ENCODE measurements at places on chromosomes 5 and 9. TPM values are rescaled to one million over a fixed set of nuclear protein-coding genes. Genes with fewer than 3 reads are reported as not detected.

DNA sequence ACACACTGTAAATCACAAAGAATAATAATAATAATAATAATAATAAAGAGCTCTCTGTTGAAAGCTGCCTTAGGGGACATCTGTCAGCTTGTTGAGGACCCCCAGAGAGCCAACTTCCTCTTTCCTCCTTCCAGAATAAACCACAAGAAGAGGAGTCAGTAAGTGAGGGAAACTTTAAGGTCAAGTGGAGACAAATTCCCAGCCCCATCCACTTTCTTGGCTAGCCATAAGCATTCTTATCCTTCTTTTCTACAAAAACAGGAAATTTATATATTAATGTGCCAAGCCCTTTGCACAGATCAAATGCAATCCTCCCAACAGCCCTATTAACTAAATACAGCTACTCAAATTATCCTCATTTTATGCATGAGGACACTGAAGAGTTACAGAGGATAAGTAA, 9.4 kb upstream of the C5orf58 start:
- no peak for DNase-seq

- DNase-seq, result no peak
Measured at GRCh38 chr9:127694890-127695720, 11.7 kb upstream of the CFAP157 start.

DNA sequence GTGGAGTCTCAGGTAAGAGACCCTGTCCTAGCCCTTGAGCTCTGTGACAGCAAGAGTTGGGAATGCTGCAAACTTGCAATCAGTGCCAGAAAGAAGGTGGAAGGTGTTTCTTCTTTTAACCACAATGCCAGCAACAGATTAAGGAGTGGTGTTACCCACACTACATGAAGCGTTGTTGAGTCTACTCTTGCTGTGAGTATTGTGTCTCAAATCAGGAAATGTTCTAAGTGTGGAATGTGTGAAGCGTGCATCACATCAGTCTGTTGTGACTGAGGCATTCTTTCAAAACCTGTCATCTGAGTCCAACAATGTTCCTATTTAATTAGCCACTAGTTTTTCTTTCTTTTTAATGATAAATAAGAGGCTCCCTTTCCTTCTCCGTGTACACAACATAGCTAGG, 2.9 kb upstream of the LURAP1L start:
- DNase-seq, result no peak

DNA sequence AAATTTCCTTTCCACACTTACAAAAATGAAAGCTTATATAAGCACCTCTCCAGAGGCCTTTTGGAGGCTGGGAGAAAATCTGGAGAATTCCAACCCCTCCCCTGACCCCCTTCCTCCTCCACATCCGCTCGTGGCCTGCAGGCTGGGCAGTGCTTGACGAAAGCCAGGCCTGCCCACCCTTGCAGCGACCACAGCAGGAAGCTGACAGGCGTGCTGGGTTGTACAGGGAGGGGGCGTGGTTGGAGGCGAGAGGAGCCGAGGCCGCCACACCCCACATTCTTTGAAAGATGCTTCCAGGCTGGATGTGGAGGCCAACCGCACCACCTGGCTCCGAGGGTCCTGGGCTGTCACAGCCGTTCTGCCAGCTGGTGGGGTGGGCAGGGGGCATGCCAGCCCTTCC, 47.8 kb upstream of the IER5L start:
- DNase-seq, result peak; percentile 87

GRCh38 chr5:39121315-39121714, 47.1 kb upstream of the RICTOR start:
- DNase-seq, result no peak

GRCh38 chr5:164326219-164326618, 820.8 kb downstream of the MAT2B start:
- DNase-seq, result no peak

GRCh38 chr5:78367318-78367991, 7.0 kb downstream of the SCAMP1 start:
- no peak for DNase-seq

The LCP2 gene
- polyA plus RNA-seq, result 3.1 TPM

- no peak for DNase-seq
Measured at GRCh38 chr5:135439231-135440205, 7.6 kb downstream of the DCANP1 start.

The SPARC gene
- 924 TPM for polyA plus RNA-seq

The PCDHA9 gene
- not detected for polyA plus RNA-seq

GRCh38 chr9:137672907-137673791, 54.3 kb downstream of the EHMT1 start:
- DNase-seq, result no peak

DNA sequence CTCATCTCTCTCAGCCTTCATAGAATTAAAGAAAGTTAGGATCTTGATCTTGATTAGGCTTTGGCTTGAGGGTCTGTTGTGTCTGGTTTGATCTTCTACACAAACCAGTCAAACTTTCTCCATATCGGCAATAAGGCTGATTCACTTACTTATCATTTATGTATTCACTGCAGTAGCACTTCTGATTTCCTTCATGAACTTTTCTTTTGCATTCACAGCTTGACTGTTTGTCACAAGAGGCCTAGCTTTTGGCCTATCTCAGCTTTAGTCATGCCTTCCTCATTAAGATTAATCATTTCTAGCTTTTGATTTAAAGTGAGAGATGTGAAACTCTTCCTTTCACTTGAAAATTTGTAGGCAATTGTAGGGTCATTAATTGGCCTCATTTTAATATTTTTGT, 62.8 kb downstream of the SH3RF2 start:
- DNase-seq, result no peak

GRCh38 chr9:21965401-21965951, 28.7 kb downstream of the CDKN2A start:
- DNase-seq, result no peak

DNA sequence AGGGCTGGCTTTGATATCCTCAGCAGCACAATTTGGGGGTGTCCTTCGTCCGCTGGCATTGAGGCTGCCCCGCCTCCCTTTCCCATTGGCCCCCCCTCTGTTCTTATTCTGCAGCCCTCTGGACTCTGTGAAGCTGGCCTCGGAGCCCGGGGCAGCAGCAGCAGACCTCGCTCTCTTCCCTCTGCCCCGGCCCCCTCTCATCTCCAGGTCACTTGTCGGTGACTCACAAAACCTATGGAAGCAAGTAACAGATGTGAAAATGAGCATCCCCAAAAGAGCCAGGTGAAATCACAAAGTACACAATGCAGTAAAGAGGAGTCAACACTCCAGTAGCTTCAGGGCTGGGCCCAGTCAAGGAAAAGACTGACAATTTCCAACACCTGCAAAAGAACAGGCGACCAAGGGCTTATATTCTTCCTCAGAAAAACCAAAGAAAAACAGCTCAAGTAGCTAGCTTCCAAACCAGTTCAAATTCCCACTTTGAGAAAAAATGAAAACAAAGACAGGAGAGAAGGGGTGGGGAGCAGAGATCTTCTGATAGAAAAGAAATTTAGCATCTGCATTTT, 97.5 kb downstream of the ZNF608 start:
- DNase-seq, result no peak

DNA sequence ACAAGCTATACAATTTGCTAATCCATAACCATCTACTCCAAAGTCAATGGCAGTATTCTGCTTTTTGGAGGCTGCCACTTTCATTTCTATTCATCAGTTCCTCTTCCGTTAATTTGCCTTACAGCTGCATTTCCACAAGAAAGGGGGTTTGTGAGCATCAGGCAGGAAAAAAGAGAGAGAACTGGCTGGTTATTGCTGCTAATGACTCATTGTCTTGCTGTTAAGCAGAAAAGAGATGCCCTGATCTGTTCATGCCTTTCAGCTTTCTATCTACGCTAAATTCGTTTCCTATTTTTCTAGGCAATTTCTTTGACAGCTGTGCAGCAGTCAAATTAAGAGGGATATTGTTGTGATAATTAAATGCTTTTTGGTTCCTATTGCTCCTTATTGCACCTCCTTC, 65.9 kb upstream of the GNAQ start:
- DNase-seq, result no peak

The SLC6A19 gene
- polyA plus RNA-seq, result not detected

GRCh38 chr9:976943-977837, 735 bp downstream of the DMRT3 start:
- no peak for DNase-seq

- DNase-seq, result no peak
Measured at GRCh38 chr9:36791222-36791950, 218.7 kb downstream of the MELK start.

DNA sequence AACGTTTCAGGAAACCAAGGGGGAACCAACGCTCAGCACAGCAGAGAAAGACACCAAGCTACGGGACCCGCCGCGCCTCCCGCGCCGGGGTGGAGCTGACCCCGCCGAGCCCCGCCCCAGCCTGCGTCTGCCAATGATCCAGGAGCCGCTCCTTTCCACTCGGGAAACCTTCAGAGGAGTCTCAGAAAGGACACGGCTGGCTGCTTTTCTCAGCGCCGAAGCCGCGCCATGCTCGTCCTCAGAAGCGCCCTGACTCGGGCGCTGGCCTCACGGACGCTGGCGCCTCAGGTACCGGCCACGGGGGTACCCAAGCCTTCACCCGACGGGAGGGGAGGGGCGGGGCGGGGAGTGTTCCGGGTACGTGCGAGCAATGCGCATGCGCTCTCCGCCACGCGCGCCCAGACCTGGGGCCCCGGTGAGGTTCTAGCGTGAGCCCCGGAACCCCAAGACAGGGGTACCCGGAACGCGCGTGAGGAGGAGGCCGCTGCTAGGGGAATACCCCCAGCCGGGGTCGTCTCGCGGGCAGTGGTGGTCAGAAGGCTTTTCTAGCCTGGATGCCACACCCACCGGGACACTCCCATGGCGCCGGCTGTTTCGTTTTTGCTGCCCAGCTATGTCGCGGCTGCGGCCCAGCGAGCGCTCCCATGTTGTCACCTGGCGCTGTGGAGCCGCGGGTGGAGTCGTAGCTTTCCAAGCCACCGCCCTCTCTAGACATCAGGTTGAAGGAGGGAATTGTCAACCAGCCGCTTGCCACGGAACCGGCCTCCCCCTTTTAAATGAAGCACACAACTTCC, at the start of gene NIPSNAP3A:
Gene NIPSNAP3A, plus strand, starts transcription at position 119 of the 794 bp plus-strand sequence. Its CDS starts 110 bp downstream, at position 229.
- DNase-seq, result peak; percentile 84

The ANKRD31 gene
- polyA plus RNA-seq, result 0.28 TPM

The TICAM2 gene
- polyA plus RNA-seq, result 2.2 TPM

DNA sequence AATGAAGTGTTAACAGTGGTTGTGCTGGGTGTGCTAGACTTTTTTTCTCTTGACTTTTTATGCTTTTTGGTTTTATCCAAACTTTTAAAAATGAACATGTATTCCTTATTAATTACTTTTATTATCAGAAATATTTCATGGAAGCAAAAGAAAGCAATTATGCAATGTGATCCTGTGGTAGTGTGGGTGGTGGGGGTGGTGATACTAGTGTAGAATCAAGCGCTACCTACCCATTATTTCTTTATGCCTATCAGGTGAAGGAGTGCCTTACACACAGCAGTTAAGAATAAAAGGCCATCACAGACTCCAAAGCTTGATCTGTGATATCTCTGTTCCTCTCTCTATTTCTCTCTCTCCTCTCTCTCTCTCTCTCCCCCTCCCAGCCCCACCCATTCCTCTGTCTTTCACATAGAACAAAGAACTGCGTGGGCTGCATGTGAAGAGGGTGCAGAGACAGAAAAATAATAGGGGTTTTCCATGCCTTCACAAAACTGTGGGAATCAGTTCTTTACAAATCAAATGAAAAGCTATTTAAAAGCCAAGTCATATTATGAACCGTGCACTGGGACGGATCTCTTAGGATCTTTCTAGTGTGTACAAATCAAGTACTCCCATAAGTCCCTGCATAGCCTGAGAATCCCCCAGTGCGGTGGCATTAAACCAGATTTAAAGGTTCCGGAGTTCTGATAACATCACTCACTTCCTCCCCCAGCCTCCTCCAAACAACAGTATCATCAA, 351.2 kb downstream of the RAB3C start:
- no peak for DNase-seq

The NUTM2F gene
- polyA plus RNA-seq, result not detected

DNA sequence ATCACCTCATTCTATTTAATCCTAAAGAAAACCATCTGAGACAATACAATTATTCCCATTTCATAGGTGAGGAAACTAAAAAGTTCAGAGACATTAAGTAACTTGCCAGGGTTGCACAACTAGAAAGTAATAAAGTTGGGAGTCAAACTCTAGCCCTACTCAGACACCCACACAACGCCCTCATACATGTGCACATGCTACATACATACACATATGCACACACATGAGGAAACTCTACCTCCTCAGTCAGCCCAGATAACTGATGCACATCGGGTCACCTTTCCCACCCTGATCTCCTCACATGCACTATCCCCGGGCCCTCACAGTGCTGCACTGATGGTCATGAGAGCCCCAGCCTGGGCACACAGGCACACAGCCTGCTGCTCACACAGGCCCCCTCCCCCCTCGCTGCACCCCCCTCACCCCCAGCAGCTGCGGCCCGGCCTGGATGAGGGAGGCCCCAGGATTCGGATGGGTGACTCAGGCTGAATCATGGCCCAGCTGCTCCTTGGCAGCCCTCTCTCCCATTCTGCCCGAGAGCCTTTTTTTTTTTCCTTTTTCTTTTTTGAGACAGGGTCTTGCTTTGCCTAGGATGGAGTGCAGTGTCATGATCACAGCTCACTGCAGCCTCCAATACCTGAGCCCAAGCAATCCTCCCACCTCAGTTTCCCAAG, 5.0 kb upstream of the GPRIN1 start:
- DNase-seq, result no peak

The SPINK4 gene
- not detected for polyA plus RNA-seq

- DNase-seq, result peak; percentile 34
Measured at GRCh38 chr5:112418659-112419163, 366 bp downstream of the EPB41L4A start.

DNA sequence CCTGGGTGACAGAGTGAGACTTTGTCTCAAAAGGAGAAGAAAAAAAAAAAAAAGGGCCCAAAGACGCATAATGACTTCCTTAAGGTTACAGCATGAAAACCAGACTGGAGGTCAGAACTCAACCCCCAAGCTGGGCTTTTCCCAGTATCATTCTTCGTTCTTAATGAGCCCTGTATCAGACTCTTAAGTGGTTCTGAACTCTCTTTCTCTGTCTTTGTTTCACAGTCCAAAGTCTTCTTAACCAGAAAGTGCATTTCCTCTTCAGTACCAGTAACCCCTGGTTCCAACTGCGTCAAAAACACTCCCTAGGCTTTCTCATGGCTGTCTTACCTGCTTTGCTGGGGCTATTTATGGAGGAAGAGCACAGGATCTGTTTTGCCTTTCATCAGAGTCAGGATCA, 38.4 kb upstream of the SHB start:
- no peak for DNase-seq

DNA sequence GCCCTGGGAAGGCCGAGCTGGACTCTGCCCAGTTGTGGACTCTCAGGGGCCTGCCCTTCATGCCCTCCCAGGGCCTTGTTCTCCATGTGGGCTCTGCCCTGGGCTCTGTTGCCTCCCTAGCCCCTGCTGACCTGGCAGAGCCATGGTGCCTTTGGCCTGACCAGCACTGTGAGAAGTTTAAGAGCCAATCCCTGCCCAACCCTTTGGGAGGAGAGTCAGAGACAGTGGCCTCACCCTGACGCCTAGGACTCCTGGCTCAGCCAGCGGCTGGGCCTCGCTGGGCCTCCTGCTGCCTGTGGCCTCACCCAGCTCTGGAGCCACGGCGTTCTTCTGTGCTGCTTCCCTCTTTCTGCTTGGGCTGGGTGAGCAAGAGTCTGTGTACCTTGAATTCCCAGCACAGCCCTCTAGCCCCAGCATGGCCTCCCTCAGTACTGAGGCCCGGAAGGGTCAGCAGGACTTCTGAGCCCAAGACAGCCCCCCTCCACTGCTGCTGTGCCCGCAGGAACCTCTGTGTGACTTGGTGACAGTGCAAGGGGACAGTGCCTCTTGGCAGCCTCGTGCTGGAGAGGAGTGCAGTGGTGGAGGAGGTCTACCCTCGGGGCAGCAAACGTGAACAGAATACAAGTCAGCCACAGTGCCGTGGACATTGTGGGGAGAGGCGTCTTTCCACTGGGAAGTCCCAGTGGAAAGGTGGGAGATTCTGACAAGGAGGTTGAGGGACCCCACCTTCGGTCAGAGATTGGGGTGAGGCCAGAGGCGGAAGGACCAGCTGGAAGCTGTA, 97.4 kb downstream of the CACNA1B start:
- DNase-seq, result no peak

The NIPAL4 gene
- polyA plus RNA-seq, result not detected
